CD4-positive, alpha-beta T cell (primary cell): ENCODE measurements at places on chromosomes 5 and 9. TPM values are rescaled to one million over a fixed set of nuclear protein-coding genes. Genes with fewer than 3 reads are reported as not detected.

- H3K27me3 ChIP-seq = no peaks in the 10 kb centered on the region
- H3K27ac ChIP-seq = no peak overlapping the region
- H3K4me1 ChIP-seq = peaks cover 13% of the 10 kb centered on the region
- H3K36me3 ChIP-seq = no peaks in the 10 kb centered on the region
These were observed 63.1 kb downstream of the UGCG start for GRCh38 chr9:111959468-111960359.

Gene C7
- total RNA-seq = not detected

Gene TAF11L5
- not detected for total RNA-seq

Gene TRPM3
- not detected for total RNA-seq

GRCh38 chr9:105127863-105128220 lies 116.6 kb upstream of the SLC44A1 start:
- peaks cover 55% of the 10 kb centered on the region for H3K4me1 ChIP-seq
- no peaks in the 10 kb centered on the region for H3K27me3 ChIP-seq
- H3K36me3 ChIP-seq = no peaks in the 10 kb centered on the region
- H3K4me3 ChIP-seq = peak overlapping the region; percentile 3
- H3K27ac ChIP-seq = no peak overlapping the region

DNA sequence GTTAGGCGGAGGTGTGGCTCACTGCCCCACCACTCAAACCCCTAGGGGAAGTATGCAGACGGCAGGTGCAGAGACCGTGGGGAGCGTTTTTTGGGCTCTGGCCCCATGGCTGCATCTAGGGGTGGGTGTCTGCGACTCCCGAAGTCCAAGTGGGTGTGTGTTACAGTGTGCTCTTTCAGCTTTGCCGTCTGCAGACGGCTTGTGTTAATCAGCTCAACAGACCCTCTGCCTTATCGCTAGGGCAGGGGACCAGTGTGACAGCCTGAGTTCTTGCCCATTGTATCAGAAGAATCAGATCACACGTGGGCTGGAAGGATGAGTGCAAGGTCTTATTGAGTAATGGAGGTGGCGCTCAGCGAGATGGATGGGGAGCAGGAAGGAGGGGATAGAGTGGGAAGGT lies 162.8 kb downstream of the ENC1 start:
- H3K4me3 ChIP-seq = no peak overlapping the region
- no peak for DNase-seq
- no peaks in the 10 kb centered on the region for H3K27me3 ChIP-seq
- no peaks in the 10 kb centered on the region for H3K36me3 ChIP-seq

DNA sequence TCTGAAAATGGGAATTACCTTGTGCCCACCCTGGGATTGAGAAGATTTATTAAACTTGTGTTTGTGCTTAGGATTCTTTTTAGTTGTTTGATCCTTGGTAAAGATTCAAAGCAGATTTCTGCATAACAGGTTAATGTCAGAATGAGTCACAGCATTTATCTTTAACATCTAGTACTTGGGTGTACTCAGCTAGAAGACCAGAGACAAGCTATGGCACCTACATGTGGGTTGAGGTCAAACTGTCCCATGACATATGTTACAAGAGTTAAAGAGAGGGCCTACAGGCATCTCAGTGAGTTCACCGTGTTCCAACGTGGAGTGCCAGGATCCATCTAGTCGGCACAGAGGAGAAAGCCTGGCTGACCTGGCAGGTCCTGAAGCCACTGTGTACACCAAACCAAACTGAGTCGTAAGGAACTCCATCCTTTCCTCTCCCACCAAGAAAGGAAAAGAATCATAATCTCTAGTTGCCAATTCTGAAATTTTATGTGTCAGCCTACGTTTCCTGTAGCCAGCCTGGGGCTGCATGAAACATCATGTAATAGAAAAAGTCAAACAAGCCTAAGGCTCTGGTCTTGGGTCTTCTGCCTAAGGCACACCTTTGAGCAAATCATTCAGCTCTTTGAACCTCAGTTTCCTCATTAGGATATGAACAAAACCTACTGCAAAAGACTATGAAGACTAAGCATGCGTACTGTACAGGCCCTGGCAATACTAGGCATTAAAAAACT lies 73.7 kb downstream of the RCL1 start:
- no peaks in the 10 kb centered on the region for H3K27me3 ChIP-seq
- no peak overlapping the region for H3K27ac ChIP-seq
- DNase-seq = no peak
- no peaks in the 10 kb centered on the region for H3K4me1 ChIP-seq
- H3K36me3 ChIP-seq = no peaks in the 10 kb centered on the region
- no peak overlapping the region for H3K4me3 ChIP-seq

Gene SMIM33
- not detected for total RNA-seq

Gene OBP2B
- not detected for total RNA-seq

DNA sequence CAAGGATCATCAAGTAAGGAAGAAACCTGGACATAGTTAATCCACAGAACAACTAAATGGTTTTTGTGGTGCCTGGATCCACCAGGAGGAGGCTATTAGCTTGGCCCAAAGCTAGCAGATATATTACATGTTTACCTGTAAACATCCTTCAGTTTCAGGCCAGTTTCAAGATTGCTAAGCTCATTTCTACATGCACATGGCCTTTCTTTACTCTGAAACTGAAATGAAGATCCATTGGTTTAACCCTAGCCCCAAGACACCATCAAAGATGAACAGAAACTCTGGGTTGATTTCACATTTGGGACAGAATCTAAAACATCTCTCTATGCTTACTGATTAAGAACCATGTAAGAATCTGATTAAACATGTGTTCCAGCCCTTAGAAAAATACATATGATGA lies 611.8 kb downstream of the TLE1 start:
- H3K4me3 ChIP-seq = no peak overlapping the region
- no peaks in the 10 kb centered on the region for H3K4me1 ChIP-seq
- no peaks in the 10 kb centered on the region for H3K36me3 ChIP-seq
- no peak for DNase-seq
- no peak overlapping the region for H3K27ac ChIP-seq

- no peak for DNase-seq
- H3K36me3 ChIP-seq = peaks cover 66% of the 10 kb centered on the region
- no peaks in the 10 kb centered on the region for H3K27me3 ChIP-seq
- no peak overlapping the region for H3K27ac ChIP-seq
These were observed 68.9 kb downstream of the PHF2 start for GRCh38 chr9:93645149-93645889.

Gene PTGDS
- 40.6 TPM for total RNA-seq

GRCh38 chr9:130974697-130975096 lies 34.3 kb upstream of the LAMC3 start:
- H3K27me3 ChIP-seq = peaks cover 6% of the 10 kb centered on the region
- H3K36me3 ChIP-seq = no peaks in the 10 kb centered on the region
- no peak for DNase-seq
- no peak overlapping the region for H3K27ac ChIP-seq
- no peak overlapping the region for H3K4me3 ChIP-seq

- no peak overlapping the region for H3K27ac ChIP-seq
- DNase-seq = peak; percentile 39
- no peak overlapping the region for H3K4me3 ChIP-seq
- no peaks in the 10 kb centered on the region for H3K27me3 ChIP-seq
- no peaks in the 10 kb centered on the region for H3K36me3 ChIP-seq
These were observed 247.4 kb upstream of the RASA1 start for GRCh38 chr5:87020099-87020934.

GRCh38 chr5:170536525-170536924 lies 32.7 kb downstream of the KCNIP1 start:
- no peak for DNase-seq
- no peaks in the 10 kb centered on the region for H3K36me3 ChIP-seq
- no peaks in the 10 kb centered on the region for H3K27me3 ChIP-seq
